ENCODE measurements at places on chromosomes 11 and 22.

GRCh38 chr11:86052693-86053641 lies 15.9 kb downstream of the PICALM start:
- no peak for DNase-seq

GRCh38 chr11:29019960-29020683 lies 911.9 kb downstream of the METTL15 start:
- no peak for DNase-seq

- peak; percentile 90 for DNase-seq
Measured at GRCh38 chr11:47980907-47981621, 705 bp downstream of the PTPRJ start.

DNA sequence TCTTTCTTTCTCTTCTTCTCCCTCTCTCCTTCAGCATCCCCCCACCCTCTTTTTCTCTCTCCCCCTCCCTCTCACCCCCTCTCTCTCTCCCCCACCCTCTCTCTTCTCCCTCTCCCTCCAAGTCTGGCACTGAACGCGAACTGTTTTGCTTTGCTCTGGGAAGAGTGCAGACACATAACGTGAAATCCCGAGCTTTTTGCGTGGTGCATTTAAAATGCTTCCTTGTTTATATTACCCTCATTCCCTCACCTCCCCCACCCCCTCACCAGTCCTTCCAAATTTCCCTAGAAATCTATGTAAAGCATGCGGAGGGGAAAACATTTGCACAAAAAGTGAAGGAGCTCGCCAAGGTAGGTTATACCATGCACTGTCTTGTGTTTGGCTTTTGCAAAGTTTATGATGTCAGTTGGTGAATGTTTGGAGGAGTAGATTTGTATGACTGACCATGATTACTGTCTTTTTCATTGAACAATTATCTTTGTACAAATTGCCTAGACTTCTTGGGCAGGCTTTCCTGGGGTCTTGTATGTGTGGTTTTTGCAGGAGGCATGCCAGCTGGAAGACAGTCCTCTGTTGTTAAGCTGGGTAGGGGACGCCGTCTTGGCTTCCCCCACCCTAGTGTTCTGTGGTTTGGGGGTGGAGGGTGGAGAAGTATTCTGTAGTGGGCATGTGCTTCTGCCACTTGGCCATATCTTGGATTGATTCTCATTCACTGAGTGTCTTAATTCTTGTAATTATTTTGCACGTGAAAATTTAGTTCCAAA lies 123.7 kb upstream of the HSD17B12 start:
- no peak for DNase-seq

DNA sequence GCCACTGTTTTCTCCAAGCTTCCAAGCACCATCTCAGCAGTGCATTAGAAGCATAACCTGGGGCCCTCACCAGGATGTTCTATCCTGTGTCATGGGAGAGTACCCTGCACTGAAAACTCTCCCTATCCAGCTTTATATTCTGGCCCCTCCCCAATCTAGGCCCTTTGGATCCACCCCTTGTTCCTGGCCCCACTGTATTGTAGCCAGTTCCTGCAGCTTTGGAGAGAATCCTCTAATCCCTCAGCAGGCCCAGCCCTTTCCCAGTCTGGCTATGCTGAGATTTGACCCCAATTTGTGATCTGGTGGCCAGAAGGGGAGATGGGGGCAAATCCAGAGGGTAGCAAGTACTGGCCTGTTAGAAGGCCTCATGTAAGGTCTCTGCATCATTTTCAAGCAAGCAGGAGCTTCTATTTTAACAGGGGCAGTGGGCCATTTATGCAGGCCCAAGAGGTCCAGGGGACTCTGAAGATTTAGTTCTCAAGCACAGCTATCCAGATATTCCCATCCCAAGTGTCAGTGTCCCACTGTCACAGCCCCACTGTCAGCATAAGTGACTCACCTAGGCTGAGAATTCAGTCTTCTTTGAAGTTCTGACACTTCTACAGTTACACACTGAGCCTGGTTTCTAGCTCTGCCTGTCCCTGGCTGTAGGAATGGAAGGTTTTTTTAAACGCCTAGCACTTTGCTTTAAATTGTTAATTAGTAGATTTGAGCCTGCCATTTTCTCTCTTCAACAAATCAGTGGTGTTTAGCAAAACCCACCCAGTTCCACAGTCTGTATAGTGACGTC lies 589.5 kb upstream of the CADM1 start:
- DNase-seq: no peak

DNA sequence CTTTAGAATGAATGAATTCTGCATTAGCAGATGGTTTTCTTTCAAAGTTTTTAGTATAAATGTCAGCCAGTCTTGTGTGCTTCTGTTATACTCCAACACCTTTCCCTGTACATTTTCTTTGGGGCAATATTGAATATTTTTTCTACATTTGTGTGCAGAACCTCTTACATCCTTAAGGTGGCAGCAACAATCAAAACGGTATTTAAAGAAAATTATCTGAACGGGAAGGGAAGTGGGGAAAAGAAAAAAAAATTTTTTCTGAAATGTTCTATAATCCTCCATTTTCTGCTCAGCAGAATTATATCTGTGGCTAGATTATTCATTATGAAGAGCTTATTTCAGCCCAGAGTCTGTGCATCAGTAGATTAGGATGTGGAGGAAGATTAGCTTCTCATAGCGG lies 347.3 kb upstream of the RAG2 start:
- DNase-seq: no peak

DNA sequence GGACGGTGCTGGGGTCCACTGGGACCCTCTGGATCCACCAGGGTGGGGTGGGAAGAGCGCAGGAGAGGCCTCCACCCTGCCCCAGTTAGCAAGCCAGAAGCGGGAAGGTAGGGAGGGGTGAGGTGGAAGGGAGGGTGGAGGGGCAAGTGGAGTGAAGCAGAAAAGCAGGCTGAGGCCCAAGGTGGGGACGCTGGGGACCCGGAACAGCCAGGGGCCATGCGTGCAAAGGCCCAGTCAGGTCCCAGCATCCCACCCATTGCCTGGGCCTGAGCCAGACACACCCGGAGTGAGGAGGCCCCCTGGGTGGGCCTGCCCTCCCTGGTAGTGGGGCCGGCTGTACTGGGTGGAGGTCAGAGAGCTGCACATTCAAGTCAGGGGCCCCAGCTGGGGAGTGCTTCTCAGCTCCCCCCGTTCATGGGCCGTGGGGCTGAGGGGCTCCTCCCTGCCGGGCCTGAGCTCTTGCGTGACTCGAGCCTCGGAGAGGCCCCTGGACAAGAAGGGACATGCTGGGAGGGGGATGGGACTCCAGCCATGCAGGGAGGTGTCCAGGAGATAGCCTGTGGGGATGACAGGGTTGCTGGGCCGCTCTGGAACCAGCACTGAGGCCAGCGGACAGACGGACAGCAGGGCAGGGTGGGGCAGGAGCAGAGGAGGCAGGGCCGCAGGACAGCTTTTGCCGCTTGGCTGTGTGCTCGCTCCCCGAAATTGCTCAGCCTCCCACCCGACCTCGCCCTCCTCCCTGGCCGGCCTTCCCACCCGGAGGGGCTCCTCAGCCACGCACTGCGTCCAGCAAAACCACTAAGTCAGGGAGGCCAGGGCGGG lies 7.7 kb downstream of the TNNT3 start:
- no peak for DNase-seq

DNA sequence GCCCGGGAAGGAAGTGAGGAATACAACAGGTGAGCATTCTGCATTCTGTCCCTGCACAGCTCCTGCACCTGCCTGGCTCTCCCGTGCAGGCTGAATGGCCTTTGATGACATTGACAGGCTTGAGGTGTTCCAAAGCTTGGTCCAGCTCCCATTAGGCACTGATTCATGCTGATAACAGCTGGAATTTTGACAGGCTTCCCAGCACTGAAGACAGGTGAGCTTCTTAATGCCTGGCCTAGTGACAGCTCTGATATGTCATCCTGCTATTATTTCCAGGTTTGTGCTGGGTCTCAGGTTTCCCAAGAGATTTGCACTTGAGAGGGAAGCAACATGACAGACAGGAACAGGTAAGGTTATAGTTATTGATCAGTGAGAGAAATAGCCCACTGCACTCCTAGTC lies 58.0 kb upstream of the MTNR1B start:
- DNase-seq: no peak
